ENCODE measurements at places on chromosomes 1 and 21.

DNA sequence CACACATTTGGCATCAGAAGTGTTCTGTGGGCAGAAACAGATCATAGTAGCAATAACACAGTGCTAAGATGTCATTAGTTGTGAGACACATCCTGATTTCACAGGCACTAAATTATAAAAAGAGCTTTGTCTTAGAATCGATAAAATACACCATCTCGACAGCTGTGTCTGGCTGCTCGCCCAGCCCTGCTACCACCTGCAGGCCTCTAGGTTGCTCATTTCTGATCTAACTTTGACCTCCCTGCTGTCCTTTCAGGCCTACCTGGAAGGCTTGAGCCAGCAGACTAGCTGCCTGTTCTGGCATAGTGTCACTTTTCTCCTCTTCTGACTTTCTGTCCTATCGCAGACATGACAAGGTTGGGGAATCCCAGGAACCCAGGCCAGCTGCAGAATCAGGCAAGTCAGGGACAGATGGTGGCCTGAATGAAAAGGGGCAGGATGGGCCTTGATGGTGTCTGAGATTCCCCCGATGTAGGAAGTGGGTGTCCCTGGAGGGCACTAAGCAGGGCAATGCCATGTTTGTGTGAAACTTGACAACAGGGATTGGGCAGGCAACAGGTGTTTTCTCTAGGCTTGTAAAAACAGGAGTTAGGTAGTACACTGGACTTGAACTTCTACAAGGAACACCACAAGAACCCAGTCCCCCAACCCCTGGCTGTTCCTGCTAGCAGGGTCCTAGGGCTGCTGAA, 66.6 kb upstream of the RHOU start:
- DNase-seq: no peak

DNA sequence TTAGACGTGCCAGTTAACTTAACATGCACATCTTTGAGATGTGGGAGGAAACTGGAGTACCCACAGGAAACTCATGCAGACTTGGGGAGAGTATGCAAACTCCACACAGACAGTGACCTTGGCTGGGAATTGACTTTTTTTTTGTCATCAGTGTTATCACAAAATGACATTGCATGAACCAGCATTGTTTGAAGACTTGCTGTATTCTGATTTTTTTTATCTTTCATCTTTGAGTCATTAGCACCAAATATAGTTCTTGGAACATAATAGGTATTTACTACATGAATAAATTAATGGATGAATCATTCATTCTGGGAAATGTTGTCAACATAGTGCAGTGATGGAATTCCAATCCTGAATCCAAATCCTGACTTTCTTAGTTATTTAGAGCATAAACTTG, 77.0 kb downstream of the ATF6 start:
- no peak for DNase-seq

DNA sequence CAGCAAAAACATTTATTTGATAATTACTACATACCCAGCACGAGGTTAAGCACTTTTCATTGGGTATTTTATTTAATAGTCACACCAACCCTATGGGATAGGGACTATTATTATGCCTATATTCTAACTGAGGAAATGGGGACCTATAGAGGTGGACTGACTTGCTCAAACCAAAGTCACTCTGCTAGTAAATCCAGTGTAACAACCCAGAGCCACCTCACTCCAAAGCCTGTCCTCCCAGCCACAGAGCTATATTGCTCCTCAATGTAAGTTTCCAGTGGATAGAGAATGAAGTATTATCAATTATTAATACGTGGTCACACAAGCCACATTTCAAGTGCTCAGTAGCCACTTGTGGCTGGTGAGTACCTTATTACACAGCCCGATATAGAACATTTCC, 97.5 kb downstream of the RGS2 start:
- no peak for DNase-seq

DNA sequence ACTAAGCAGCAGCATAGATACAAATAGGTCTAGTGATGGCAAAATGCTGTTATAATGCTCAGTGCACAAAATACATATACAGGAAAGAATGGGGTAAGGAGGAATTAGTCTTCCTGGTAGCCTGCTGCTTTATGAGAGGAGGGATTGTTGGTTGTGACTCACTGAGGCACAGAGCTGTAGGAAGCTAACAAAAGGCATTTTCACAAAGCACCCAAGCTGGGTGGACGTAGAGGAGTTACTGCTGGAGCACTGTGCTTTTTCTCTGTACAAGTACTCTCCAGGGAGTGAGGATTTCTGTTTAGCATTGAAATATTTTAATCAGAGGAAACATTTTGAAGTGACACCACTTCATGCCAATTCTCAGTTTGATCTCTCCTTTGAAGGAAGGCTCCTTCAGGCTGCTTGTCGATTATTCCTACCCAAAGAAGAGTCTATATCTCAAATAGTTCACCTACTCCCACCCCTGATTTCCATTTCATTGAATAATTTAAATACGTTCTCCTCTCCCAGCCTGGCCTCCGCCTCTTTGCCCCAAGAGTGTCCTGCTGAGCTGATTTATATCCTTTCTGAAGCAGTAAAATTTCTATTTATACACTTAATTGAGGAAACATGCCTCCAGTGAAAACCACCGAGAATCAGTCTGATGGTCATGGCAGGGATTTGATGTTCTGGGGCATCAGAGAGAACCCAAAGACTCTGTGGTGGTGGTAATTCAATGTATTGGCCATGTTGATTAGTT, 271.9 kb downstream of the HHAT start:
- no peak for DNase-seq

GRCh38 chr21:34367320-34367935, 3.6 kb downstream of the KCNE2 start:
- DNase-seq: peak; percentile 44

- DNase-seq: no peak
Measured at GRCh38 chr1:199799116-199799515, 228.4 kb upstream of the NR5A2 start.

- DNase-seq: no peak
Measured at GRCh38 chr1:8011016-8011415, 15.1 kb downstream of the ERRFI1 start.

DNA sequence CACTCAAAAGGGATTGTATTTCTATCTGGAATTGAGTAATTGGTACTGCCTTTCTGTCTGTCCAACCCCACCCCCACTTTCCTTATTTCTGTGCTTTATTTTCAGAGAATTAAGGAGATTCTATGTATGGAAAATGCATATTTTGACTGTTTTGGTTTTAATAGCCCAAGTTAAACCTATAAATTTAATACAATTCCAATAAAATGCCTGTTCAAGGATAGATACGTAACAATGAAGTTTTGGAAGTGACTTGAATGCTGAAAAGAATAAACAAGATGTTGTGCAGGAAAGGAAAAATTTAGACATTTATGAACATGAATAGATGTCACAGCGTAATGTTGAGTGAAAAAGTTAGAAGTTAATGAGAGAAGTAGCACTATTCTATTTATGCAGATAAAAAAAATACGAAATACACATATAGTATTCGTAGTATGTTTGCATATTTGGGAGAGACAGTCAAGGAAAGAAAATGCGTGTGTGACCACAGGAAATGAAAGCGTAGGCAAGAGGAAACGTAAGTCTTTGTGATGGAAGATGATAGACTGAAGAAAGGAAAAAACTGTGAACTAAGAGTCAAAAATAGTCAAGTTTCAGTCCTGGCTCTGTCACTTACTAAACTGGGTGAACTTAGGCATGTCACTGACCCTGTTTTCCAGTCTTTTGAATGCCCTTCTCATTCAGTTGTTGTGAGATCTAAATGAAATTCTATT, 62.1 kb downstream of the MEF2D start:
- DNase-seq: no peak
